ENCODE measurements at places on chromosomes 5 and 9.

DNA sequence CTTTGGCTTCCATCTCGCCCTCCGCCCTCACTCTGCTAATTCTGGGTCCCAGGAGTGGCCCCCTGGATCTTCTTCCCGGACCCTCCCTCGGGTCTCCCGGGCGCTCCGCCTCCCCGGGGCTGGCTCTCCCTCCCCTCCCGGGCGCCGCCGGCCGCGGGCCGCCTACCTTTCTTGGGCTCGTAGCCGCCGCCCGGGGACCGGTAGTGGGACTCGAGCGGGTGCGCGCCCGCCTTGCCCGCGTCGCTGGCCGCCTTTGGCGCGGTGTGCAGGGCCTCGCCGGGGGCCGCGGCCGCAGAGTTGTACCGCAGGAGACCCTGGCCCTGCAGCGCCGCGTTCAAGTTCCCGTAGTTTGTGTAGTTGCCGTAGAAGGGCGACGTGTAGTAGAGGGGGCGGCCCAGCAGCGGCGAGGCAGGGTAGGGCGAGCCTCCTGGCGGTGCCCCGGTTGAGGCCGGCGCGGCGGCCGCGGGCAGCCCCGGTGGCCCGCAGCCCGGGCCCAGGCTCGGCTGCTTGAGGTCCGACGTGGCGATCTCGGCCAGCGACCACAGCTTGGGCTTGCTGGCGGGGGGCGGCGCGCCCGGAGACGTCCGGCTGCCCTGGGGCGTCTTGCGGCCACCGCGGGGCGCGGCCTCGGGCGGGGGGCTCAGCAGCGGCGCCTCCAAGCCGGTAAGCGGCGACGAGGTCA lies 3.2 kb downstream of the IRX2 start:
- DNase-seq, result no peak

GRCh38 chr9:136697146-136697820 lies 10.0 kb upstream of the AGPAT2 start:
- no peak for DNase-seq

GRCh38 chr5:91301106-91301846 lies 81.8 kb downstream of the ARRDC3 start:
- DNase-seq, result peak; percentile 25

DNA sequence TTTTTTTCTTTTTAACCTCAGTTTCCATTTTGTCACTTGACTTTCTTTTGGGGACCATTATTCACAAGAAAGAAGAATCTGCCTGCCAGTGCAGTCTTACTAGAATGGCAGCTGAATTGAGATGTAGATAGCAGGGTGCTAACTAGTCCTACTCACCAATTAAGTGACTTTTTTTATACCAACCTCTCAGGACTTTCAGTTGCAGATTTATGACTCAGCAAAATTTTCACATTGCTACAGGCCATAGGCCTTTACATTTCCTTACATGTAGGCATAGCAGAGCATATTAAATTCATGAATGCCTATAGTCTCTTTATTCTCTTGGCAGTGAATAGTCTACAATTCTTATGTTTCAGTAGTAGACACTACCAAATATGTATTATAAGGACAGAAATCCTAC lies 54.0 kb upstream of the FKTN start:
- DNase-seq, result no peak

- DNase-seq, result no peak
These were observed 61.4 kb upstream of the SRP19 start for GRCh38 chr5:112799661-112800060.

GRCh38 chr9:126549246-126550006 lies 64.3 kb upstream of the LMX1B start:
- no peak for DNase-seq

DNA sequence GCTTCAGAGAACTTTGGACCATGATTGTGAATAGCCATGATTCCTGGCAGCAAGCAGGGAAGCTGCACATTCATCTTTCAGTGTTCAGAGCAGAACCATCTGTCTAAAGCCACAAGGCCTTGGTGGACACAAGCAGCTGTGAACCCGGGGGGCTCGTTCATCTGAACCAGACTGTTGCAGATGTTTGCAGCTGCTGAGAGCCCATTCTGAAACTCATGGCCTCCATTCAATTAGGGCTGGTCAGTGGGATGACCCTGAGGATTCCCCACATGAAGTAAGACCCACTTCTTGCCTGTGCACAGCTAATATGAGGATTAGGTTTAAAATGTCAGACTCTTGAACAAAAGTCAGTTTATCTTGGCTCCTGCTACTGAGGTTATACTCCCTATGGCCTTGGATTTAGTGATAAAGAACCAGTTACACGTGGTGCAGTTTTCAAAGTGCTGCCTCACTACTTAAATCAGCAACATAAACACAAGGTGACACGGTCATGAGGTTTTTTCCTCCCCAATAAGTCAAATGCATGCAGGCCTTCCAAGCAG lies 109.8 kb upstream of the IFNK start:
- no peak for DNase-seq

DNA sequence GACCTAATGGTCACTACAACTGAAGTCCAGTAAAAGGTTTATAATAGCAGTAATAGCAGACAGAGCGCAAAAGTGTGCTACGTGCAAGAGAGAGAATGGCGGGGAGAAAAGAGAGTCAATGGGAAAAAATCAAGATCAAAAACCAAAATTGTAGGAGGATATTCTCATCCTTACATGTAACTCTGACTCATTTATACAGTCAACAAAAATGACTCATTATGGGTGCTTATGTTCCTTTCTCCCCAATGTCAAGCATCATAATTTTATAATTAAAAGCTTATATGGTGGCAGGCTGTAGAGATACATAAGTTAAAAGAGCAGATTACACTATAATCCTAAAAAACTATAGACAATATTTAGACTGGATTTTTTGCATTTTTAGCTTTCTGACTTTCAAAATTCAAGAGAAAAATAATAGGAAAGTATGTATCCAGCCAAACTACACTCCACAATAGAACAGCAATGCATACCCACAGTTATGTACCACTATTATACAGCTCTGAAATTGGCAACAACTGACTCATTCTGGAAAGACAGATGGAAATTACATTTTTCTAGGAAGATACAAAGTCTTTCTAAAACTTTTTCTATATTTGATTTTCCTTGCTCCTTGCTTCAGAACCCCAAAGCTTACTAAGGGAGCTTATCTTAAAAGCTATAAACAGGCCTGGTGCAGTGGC lies 78.4 kb downstream of the PLPP1 start:
- peak; percentile 74 for DNase-seq

DNA sequence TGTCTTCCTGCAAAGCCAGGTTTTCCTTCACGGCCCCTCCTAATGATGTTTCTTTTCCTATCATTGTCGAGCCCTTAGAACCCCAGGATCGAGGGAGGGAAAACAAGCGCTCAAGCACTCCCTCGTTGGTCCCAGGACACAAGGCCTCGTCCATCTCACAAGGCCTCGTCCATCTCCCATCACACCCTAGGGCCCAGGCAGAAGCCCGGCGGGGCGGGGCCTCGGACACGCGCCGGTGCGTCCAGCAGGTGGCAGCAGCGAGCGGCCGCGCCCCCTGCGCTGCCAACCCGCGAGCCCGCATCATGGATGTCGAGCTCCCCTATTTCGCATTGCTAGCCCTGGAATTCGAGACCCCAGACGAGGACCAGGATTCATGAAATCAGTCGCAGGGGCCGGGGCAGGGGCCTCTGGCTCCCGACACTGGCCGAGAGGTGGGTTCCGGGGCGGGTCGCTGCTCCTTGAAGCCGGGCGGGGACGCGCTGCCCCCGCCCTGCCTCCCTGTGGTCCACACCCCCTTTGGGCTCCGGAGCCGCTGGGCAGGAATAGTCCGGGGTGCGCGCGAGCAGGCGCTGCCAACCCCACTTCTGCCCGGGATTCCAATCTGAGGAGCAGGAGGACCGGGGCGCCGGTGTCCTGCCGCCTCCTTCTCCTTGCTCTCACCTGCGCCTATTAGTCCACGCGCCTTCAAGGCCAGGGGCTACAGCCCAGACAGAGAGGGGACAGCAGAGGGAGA lies at the start of gene ABLIM3:
Gene ABLIM3, plus strand, starts transcription at position 270 of the 733 bp plus-strand sequence. CDS start 603 bp downstream, outside the sequence.
- DNase-seq, result peak; percentile 89

DNA sequence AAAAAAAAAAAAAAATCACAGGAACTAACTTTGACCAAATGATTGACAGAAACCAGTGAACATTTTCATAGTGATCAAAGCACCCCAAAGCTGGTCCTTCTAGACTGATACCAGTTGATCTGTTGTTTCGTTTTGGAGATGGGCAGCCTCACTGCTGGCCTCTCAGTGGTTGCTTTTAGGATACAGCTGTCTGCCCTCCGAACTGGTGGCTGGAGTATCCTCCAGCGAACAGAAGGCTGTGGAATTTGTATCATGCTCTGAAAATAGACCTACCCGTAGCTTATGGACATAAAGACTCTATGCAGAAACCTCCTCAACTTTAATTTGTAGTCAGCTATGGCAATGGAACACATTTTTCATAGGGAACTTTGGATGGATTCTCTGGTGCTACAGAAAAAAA lies 49.0 kb downstream of the DCP2 start:
- DNase-seq, result no peak

GRCh38 chr9:131111186-131111853 lies 14.1 kb upstream of the NUP214 start:
- DNase-seq, result no peak

DNA sequence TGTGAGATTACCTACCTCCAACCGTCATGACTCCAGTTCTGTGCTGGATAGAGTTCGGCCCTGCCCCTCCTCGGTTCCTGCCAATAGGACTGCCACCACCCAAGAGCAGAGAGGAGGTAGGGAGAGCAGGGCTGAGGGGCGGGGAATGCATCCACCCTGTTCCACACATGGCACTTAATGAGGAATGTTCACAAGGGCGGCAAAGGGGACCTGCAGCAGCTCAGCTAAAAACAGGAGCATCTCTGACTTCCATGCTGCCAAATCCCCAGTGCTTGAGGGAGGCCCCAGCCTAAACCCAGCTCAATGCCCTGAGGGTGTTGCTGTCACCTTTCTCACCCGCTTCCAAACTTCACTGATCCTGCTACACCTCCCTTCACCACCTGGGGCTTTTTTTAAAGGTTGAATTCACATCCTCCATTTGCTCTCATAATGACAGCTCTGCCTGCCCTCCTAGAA lies 7.8 kb upstream of the DELE1 start:
- DNase-seq, result peak; percentile 60

GRCh38 chr5:56605231-56605630 lies 210.1 kb upstream of the MAP3K1 start:
- DNase-seq, result no peak

DNA sequence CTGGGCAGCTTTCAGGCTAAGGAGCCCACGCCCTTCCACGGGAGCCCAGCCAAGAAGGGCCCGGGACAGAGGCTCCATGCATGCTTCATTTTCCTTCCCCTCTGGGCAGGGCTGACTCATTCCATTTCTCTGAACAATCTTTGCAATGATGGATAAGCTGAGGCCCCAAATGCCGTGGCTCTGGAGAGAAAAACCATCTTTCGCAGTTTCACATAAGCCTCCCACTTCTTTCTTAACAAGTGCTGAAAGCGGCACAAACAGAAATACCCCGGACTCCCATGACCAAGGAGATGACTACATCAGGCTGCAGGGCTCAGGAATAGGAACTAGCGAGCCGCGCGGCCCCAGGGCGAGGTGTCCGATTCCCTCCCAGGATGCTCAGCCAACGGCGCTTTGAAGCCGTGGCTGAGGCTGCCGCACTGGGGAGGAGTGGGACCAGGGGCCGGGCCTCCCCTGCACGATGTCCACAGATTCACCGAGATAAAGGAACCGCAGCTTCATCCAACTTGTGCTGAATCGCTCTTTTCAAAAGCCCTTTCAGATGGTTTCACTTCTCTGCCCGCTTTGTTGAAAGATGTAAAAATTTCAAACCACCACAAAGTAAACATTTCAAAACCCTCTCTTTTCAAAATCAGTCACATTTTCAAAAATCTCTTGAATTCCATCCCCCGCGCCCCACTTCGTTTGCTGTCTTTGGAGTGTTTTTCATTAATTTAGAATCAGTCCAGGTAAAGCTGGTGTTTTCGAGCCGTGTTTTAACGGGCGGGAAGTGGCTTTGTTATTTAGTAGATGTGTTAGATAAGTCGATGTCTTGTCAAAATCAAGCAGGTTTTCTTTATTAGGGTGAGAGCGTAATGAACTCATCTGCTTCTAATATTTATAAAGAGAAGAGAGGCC lies 96.5 kb upstream of the LMX1B start:
- peak; percentile 96 for DNase-seq

- DNase-seq, result no peak
These were observed 186.0 kb upstream of the KLF9 start for GRCh38 chr9:70600506-70600905.

- DNase-seq, result peak; percentile 71
These were observed 218.6 kb downstream of the PJA2 start for GRCh38 chr5:109191153-109191558.

DNA sequence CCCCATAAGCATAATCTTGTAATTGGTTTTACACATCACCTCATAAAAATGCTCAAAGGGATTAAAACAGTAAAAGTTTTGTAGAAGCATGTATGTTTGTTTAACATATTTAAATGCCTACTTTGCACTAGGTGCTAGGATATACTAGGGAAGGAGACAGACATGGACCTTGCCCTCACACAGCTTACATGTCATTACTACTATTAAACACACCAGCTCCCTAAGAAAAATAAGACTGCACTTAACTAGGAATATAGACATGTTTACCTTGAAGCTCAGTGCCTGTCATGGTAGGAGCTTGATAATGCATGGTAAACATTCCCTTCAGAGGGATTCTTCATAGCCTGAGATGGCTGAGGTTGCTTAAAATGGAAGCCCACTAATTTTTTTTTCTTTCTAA lies 6.2 kb downstream of the SHLD3 start:
- DNase-seq, result no peak

- no peak for DNase-seq
These were observed 152.4 kb downstream of the ACTL7B start for GRCh38 chr9:108703429-108703828.

All from RWPE1 (cell line).